A549 treated with DMSO at 1 μM for 4 hours (cell line): ENCODE measurements at places on chromosomes 1 and 21. TPM values are rescaled to one million over a fixed set of nuclear protein-coding genes. Genes with fewer than 3 reads are reported as not detected.

Gene TFF2
- not detected in 5 replicates for total RNA-seq

Gene KMO
- total RNA-seq = 1.0 to 2.5 TPM (median 1.9 TPM) in 5 replicates

Gene CD244
- total RNA-seq = not detected in 5 replicates

Gene ICOSLG
- total RNA-seq = 2.4 to 2.8 TPM (median 2.6 TPM) in 5 replicates

Gene RSPH1
- total RNA-seq = 0.45 to 0.94 TPM (median 0.67 TPM) in 5 replicates

Gene SH2D2A
- total RNA-seq = 3.9 to 5.1 TPM (median 4.7 TPM) in 5 replicates

Gene LMOD1
- total RNA-seq = not detected in 5 replicates

Gene PLA2G2A
- not detected in 5 replicates for total RNA-seq

Gene MTARC2
- 9.9 to 12.3 TPM (median 11.5 TPM) in 5 replicates for total RNA-seq

Gene LAPTM5
- 0.07 to 0.36 TPM (median 0.14 TPM) in 5 replicates for total RNA-seq

Gene MFAP2
- total RNA-seq = 0.32 to 1.1 TPM (median 0.44 TPM) in 5 replicates

Gene TMEM9
- total RNA-seq = 84.6 to 87.4 TPM (median 85.0 TPM) in 5 replicates

Gene EXTL1
- 0.02 TPM in 1 of 5 replicates, not detected in the others for total RNA-seq

Gene DCST1
- total RNA-seq = not detected in 5 replicates

Gene TSEN15
- total RNA-seq = 29.3 to 33.1 TPM (median 31.1 TPM) in 5 replicates

Gene C4BPB
- 0.99 to 1.5 TPM (median 1.1 TPM) in 5 replicates for total RNA-seq

Gene OR2AK2
- not detected in 5 replicates for total RNA-seq

Gene C1QA
- not detected in 5 replicates for total RNA-seq

Gene PIGK
- 21.5 to 27.7 TPM (median 23.9 TPM) in 5 replicates for total RNA-seq

Gene ITLN2
- 0.14 to 0.30 TPM (median 0.14 TPM) in 3 of 5 replicates, not detected in the others for total RNA-seq

Gene ZDHHC18
- 31.5 to 43.2 TPM (median 39.1 TPM) in 5 replicates for total RNA-seq

Gene PTGER3
- not detected in 5 replicates for total RNA-seq

Gene FASLG
- 0.12 TPM in 1 of 5 replicates, not detected in the others for total RNA-seq

Gene TFAP2E
- total RNA-seq = 0.35 to 0.77 TPM (median 0.47 TPM) in 5 replicates

Gene CD53
- total RNA-seq = not detected in 5 replicates

Gene SLC44A3
- 1.6 to 2.1 TPM (median 1.9 TPM) in 5 replicates for total RNA-seq

Gene KRTAP23-1
- not detected in 5 replicates for total RNA-seq

Gene TNN
- not detected in 5 replicates for total RNA-seq

Gene C1orf115
- total RNA-seq = 4.4 to 5.6 TPM (median 5.5 TPM) in 5 replicates

Gene MYOCOS
- total RNA-seq = not detected in 5 replicates

Gene ESPN
- total RNA-seq = 0.37 to 0.79 TPM (median 0.58 TPM) in 4 of 5 replicates, not detected in the other

Gene OR6F1
- total RNA-seq = not detected in 5 replicates

Gene HSF2BP
- total RNA-seq = 1.2 to 2.0 TPM (median 1.6 TPM) in 5 replicates

Gene PTPN14
- total RNA-seq = 10.0 to 15.2 TPM (median 14.6 TPM) in 5 replicates

Gene KIF14
- 8.9 to 15.1 TPM (median 13.5 TPM) in 5 replicates for total RNA-seq

Gene ARHGEF10L
- 5.7 to 7.8 TPM (median 6.8 TPM) in 5 replicates for total RNA-seq

Gene GPR52
- total RNA-seq = 0.19 TPM in 1 of 5 replicates, not detected in the others

Gene LDLRAD2
- total RNA-seq = 0.08 to 0.20 TPM (median 0.12 TPM) in 3 of 5 replicates, not detected in the others

Gene ZBTB17
- total RNA-seq = 11.5 to 14.4 TPM (median 12.8 TPM) in 5 replicates

Gene FBXO28
- 25.0 to 32.1 TPM (median 28.1 TPM) in 5 replicates for total RNA-seq

Gene ETS2
- total RNA-seq = 65.7 to 82.1 TPM (median 74.3 TPM) in 5 replicates

Gene ACTN2
- 0.01 to 0.10 TPM (median 0.09 TPM) in 3 of 5 replicates, not detected in the others for total RNA-seq

Gene AMPD1
- not detected in 5 replicates for total RNA-seq

Gene RNU1-3
- total RNA-seq = 7.3 TPM in 1 of 5 replicates, not detected in the others

Gene LRRC71
- 0.11 to 0.38 TPM (median 0.16 TPM) in 4 of 5 replicates, not detected in the other for total RNA-seq
